ENCODE measurements at places on chromosomes 11 and 22.

DNA sequence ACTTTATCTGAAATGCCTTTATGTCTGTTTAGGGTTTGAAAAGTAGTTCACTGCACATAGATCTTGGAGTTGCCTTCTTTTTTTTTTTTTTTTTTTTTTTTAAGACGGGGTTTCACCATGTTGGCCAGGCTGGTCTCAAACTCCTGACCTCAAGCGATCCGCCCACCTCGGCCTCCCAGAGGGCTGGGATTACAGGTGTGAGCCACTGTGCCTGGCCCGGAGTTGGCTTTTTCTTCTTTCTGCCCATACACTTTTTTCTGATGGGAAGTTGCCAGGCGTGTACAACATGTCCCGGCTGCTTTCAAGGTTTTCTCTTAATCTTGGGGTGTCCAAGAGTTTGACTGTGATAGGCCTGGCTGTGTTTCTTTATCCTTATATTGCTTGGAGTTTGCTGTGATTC lies 12.9 kb upstream of the GNB1L start:
- DNase-seq: no peak

DNA sequence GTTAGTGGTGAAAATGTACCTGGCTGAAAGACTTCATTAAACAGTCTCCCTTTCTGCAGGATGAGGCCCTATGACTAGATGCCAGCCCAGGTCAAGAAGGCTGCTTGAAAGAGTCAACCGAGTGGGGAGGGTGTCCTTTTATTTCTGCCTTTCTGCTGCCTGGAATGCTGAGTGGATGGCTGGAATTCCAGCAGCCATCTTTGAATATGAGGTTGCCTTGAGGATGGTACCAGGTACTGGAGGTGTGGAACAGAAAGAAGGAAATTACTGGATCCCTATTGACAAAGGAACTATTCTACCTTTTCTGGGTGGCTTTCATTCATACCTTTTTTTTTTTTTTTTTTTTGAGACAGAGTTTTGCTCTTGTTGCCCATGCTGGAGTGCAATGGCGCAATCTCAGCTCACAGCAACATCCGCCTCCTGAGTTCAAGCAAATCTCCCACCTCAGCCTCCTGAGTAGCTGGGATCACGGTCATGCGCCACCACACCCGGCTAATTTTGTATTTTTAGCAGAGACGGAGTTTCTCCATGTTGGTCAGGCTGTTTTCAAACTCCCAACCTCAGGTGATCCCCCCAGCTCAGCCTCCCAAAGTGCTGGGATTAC lies 107.3 kb downstream of the RPS6KA4 start:
- DNase-seq: no peak

GRCh38 chr11:126725521-126725920 lies 275.0 kb downstream of the KIRREL3 start:
- DNase-seq: no peak

DNA sequence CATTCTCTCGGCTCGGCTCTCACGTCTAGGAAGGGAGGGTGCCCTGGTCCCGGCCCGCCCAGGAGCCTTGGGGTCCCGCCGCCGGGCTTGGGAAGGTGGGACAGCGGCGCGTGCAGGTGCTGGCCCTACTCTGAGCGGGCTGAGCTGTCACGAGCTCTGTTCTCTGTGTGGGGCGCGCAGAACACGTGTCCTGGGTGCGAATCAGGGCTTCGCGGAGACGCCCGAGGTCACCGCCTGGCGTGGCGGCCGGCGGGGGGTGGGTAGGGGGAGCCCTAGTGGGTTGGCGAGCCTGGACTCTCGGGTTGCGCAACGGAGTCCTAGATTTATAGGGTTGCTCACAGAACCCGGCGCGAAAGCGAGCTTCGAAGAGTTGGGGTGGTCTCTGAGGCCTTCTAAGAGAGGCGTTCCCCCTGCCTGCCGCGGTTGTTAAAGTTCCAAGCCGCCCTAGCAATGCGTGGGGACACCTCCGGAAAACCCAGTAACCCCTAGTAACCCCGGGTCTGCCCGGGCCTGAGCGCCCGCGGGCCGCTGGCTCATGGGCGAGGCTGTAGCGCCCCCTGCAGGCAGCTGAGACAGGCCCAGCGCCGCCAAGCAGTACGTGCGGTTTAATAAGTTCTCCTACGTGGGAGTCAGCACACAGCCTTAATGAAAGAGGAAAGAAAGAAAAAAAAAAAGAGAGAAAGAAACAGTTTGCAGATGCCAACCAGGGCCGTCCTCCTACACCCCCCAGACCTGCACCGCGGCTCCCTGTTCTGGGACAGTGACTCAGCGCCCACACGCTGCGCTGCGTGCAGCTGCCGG lies 2.7 kb downstream of the ADM start:
- DNase-seq: peak; percentile 82

DNA sequence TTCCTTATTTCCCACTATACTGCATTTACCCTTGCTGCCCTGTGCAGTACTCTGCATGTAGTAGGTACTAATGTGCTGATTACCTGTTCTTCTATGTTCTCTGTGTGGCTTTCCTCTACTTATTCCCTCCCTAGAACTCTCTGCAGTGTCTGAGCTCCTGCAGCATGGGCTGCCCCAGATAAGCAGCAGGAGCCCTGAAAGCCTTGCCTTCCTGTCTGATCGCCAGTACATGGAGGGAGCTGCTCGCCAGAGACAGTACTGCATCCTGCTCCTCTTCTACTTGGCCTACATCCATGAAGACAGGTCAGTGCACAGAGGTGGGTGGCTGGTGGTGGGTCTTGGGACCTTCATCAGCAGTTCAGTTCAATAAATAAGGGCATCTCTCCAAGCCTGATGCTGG lies 42.2 kb upstream of the CCDC134 start:
- no peak for DNase-seq

- no peak for DNase-seq
Observed at GRCh38 chr11:17579451-17579850, 32.4 kb downstream of the OTOG start.

- DNase-seq: no peak
Observed at GRCh38 chr22:48886604-48887393, 940.9 kb downstream of the BRD1 start.

DNA sequence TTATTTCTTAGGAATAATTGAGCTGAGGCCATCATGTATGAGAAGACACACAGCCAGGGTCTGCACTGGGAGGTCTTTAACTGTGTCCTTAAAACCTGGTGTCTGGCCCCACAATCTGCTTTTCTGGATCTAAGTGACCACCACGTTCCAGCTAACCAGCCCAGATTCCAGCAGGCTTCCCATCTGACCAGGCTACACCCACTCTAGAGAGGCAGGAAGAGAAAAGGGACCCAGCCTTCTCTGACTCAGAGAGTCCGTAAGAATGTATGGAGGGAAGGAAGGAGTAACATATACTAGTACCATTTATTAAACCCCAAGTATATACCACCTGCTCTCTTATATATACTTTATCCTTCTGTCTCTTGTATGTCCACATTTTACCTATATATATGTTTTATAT lies 80.1 kb downstream of the LDLRAD3 start:
- DNase-seq: peak; percentile 47

DNA sequence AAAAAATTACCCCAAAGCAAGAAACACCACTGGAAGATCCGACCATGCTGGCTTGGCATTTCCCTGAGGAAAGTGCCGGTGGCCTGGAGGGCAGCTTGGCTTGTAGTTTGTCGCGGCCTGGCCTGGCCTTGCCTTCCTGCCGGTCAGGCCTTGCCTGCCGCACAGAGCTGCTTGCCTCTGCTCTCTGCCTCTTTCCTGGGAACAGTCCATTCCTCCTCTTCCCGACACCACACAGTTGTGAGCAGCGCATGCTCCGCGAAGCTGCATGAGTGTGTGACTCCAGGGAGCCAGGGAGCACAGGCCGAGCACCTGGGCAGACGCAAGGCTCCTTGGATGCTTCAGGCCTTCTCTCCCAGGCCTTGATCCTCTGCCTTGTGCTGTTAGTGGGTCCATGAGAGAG lies 19.8 kb downstream of the CTTN start:
- DNase-seq: no peak

DNA sequence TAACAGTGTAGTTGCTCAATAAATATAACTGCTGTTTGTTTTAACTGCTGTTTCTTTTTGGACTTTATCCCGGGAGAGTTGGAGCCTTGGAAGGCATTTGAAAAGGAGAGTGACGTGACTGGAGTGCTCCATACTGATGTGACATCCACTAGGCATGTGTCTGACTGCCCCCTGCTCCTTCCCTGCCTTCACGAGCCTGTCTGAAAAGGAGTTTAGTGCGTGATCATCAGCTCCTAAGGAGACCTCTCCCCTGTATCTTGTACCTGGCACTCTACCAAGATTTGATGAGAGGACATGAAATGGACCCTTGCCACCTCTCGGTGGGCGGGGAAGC lies 22.9 kb downstream of the ZBTB16 start:
- no peak for DNase-seq

DNA sequence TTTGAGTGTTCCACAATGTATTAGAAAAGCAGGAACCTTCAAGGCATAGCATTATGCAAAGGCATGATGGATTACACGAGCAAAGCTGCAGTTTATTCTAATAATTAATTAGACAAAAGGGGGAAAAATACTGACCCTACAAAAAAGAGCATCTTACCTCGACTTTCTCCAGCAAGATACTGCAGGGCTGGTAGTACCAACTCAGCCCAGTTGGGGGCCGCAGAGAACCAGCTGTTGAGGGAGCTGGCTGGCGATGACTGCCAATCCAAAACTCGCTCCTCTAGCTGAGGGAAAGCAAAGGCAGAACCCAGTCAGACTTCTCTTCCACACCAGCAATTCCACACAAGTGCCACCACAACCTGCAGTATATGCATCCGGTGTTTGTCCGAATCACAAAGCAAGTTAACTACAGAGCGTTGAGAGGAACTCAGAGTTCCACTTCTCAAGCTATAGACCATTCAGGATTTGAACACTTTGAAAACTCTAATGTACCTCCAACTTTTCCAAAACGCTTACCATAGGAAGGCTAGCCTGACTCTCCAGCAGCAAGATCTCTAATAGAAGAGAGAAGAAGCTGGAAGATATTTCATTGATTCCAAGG lies 13.7 kb downstream of the NFRKB start:
- DNase-seq: peak; percentile 20

GRCh38 chr22:30354644-30355043 lies 2.0 kb downstream of the SF3A1 start:
- DNase-seq: no peak

DNA sequence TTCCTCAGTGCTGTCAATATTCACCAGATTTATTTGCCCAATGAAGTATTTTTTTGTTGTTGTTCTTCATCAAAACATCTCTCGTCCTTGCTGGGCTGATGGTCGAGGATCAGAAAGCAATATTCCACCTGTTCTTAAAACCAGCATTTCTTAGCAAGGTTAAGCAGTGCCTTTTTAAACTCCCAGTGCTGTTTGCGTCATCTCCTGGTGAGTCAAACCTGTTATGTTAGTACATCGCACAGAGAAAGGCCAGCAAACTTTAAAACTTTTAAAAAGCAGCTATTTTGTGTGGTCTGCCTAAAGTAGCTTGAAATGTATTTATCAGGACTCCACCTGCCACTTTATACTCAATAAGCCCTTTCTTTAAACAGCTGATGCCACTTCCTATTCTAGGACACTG lies 802.0 kb downstream of the KCNA4 start:
- DNase-seq: no peak

GRCh38 chr11:72012091-72012630 lies 13.5 kb downstream of the IL18BP start:
- no peak for DNase-seq

DNA sequence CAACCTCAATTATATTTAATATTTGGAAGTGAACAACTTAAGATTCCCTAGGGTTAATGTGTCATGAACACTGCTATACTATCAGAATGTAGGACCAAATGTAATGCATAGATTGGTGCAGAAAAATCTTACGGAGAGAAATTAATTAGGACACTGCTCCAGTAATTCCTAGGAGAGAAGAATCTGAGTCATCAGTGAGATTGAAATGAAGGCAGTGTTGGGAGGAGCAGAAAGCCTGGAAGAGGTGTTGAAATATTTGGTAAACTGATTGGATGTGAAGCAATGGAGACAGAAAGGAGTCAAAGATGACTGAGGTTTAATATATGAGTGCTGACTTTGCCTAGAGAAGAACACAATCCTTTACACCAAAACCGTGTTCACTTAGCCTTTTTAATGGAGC lies 836.0 kb downstream of the FAM181B start:
- no peak for DNase-seq

- DNase-seq: no peak
Observed at GRCh38 chr22:29784451-29785361, 17.5 kb downstream of the UQCR10 start.

DNA sequence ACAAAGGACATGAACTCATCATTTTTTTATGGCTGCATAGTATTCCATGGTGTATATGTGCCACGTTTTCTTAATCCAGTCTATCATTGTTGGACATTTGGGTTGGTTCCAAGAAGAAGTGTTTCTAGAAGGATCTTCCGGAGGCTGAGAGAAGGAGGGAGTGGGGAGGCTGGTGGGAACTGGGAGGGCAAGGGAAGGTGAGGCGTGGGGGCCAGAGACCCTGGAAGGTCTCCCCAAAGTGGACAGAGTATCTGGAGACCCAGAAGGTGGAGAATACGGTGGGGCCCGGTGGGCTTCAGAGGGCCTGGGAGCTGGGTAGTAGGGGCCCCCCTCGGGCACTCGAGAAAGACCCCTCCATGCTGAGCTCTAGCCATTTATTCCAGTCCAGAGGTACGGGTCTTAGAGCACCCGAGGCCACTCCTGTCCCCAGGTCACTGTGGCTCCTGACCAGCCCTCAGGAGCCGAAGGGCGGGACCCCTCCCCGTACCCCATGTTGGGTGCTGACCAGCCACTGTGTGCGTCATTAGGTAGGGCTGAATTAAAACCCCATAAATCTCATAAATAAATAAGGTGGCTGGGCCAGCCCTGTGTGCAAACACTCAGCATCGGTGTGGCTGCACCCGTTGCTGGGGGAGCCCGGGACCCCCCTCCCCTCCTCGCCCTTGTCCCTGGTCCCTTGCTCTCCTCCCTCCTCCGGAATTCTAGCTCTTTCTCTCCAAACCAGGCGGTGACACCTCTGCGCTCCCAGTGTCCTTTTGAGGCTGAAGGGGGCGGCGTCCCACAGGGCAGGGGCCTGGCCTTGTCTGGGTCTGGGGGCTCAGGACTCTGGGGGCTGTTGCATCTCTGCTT lies 38.8 kb upstream of the MUC5AC start:
- no peak for DNase-seq

- no peak for DNase-seq
Observed at GRCh38 chr11:18361154-18361553, 33.2 kb upstream of the LDHA start.

GRCh38 chr11:119352857-119353260 lies 6.4 kb upstream of the MFRP start:
- DNase-seq: no peak

All from brain microvascular endothelial cell (primary cell).